ENCODE measurements at places on chromosomes 2 and 18. TPM values are rescaled to one million over a fixed set of nuclear protein-coding genes. Genes with fewer than 3 reads are reported as not detected.
A peak's percentile ranks its signal among the peaks of the same experiment; 100 is the strongest.

GRCh38 chr18:69839497-69839896 is 108.2 kb downstream of the CD226 start:
- no peak for DNase-seq

The PNO1 gene
- 14.3 TPM for polyA plus RNA-seq

DNA sequence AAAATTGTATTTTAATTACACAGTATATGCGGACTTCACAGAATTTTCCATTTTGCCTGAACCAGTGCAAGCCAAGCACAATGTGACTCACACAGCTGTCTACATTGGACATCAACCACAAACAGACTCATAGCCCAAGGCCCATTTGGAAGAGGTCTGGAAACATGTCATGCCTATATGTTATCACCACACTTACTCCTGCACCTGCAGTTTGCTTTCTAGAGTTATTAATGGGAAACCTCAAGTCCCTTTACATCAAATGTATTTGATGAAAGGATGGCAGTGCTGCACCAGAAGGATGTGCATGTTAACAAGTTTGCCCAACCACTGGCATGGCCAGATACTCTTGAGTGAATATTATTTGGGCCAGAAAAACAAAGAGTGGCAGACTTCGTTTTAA is 548.9 kb upstream of the CDH2 start:
- no peak for DNase-seq

- DNase-seq = no peak
These were observed 433.3 kb downstream of the NBAS start for GRCh38 chr2:15127876-15128275.

- DNase-seq = peak; percentile 64
These were observed 34.4 kb downstream of the LGALSL start for GRCh38 chr2:64488050-64488974.

GRCh38 chr2:241903121-241904010 is 33.8 kb downstream of the RTP5 start:
- DNase-seq = no peak

DNA sequence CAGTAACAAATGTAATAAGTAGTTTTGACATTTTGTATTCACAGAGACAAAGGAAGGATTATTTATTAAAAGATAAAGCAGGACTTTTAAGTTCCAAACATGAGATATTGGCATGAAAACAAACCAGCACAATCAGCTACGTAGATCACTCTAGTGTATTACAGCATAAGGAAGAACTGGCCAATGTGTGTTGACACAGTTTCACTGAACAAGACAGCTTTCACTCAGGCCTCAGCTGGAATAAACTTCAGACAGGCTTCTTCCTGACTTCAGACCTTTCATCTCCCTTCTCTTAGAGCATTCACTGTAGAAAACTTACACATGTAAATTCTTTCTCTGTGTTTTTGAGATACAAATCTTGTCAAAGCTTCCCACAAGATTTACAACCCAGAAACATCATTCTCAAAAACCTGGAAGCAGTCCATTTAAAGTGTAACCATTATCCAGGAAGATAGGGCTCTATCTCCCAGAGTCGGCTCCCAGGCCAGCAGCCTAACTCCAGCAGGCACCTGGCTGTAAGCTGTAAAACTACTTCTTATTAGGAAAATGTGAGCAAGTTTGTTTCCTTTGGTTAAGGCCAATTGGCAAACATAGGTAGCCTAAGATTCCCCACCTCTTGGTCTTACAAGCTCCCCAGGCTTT is 768.3 kb upstream of the CDH7 start:
- DNase-seq = peak; percentile 7

The LDLRAD4 gene
- polyA plus RNA-seq = 12.7 TPM

DNA sequence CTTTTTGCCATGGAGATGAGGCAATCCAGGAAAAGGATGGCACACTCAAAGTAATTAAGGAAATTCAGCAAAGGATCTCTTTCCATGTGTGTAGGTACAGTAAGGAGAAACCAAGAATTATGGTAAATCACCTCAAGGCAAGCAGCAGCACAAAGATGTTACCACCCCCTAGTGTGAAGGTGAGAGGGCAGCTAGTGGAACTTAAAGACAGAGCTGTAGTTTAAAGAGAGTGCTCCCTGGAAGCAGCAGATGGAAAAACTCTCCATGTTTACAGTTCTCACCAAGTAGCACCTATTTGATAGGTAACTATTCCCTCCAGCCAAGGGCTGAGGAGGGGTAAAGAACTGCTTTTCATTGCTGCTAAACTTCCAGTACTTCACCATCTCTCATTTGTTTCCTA is 860.4 kb upstream of the CRIM1 start:
- DNase-seq = no peak

DNA sequence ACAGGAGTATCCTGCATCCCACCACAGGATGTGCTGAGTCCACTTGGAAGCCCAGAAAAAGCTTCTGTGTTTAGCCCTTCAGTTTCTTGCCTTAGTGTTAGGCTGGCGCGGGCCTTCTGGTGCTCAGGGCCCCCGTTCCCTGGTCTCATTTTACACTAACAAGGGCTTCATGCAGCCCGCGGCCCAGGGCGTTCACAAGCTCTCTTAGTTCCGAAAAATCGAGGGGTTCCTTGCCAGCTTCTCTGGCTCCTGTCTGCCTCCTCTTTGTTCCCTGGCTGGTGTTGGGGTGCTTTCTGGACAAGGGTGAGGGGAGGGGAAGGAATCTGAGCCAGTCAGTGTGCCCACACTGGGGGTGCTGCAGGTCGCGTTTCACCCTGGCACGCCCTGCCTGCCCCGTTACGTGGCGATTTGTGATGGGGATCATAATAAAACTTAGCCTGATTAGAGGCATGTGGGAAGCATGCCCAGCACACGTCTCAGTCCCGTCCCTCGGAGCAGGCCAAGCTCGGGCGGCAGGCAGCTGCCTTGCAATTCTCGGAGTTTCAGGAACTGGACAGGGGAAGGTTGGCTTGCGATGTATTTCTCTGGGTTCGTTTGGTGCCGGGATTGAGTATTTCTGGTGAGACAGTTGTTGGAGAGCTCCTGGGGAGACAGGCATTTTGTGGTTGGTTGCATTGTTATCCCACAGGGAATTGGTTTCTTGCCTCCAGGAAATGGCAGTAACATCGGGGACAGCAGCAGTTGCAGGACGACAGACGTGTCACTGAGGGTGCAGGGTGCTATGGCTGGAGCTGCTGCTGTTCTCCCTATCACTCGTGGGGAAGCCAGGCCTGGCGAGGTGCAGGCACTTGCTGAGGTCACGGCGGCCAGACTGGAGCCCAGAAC is 22.9 kb downstream of the SH3BP4 start:
- no peak for DNase-seq

DNA sequence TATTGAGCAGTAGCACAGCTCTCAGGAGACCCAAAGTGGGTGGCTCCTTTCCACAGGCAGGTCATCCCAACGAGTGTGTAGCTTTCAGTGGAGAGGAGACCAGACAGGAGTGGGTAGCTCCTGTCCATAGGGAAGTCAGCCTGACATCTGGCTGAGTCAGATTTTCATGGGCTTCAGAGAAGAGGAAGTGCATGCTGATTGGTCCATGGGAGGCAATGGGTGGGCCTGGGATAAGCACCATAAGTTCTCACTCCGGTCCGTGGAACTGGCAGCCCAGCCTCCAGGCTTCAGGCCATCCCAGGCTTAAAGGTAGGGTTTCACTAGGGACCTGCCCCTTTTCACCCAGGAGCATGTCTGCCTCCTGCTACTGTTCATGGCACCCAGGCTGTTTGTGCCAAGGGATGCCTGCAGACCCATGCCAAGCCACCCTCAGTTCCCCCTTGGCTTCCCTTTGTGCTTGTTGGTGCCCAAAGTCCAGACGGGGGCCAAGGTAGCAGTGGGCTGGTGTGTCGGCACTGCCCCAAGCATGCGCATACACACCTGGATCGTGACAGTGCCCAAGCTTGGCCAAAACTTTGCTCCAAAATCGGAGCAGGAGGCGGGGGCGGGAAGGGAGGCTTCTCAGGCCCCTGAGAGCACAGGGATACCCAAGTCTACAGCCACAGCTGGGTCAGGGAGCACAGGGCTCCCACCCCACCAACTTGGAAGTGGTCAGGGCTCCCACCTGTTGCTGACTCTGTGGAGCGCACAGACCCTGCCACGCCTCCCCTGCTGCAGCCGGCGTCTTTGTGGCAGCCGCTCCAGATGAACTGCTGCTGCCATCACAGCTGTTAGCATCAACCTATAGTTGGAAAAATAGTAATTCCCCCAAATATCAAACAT is 26.4 kb downstream of the MARCHF7 start:
- no peak for DNase-seq

DNA sequence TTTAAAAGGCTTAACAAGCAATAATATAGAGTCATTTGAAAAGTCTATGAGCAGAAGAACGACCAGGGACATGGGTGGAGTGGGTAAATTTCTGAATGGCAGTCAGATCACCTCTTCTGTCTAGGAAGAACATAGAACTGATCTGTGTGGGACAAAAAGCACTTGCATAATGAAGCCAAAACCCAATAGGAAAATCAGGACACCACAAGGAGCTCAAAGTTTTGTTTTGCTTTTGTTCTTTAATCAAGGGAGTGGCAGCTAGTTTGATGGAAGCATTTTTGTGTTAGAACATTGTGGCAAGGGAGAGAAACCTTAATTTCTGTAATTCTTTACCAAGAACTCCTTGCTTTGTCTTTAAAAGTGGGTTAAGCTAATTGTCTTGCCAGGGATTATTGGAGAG is 240.2 kb upstream of the TANK start:
- DNase-seq = no peak

DNA sequence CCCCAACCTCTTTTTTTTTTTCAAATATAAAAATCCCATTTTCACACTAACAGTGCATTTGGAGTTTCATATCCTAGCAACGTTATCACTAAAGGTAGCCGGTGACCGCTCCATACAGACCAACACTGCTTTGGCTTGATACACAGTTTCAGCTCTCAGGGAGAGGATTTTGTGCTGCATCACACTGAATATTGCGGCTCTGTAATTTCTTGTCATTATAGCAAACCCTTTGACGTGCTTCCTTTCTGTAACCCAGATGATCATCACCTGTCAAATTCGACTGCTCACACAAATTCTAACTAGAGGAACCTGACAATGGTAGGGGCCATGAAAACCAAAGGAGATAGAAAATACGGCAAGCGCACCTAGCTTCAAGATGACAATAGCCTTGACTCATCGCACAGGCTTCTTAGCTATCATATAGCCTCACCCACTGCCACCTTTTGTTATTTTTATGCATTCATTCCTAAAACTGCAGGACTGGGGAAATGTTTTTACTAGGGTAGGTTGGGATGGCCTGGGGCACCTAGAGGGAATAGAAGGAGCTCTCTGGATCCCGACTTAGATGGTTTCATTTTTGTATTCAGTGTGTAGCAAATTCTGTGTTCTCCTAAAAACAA is 582.9 kb upstream of the PIK3C3 start:
- DNase-seq = no peak

The CKAP2L gene
- 9.8 TPM for polyA plus RNA-seq

The RNF103 gene
- not detected for polyA plus RNA-seq
